ENCODE measurements at places on chromosomes 7 and 10. TPM values are rescaled to one million over a fixed set of nuclear protein-coding genes. Genes with fewer than 3 reads are reported as not detected.

CCL24 gene
- not detected for total RNA-seq

MRC1 gene
- not detected for total RNA-seq

OR6B1 gene
- not detected for total RNA-seq

GJC3 gene
- not detected for total RNA-seq

CLDN4 gene
- 0.10 TPM for total RNA-seq
